ENCODE measurements at places on chromosomes 4 and X.

- no peak for DNase-seq
Measured at GRCh38 chr4:121098266-121098665, 25.9 kb upstream of the NDNF start.

- no peak for DNase-seq
Measured at GRCh38 chrX:16250296-16250695, 83.0 kb downstream of the MAGEB17 start.

- no peak for DNase-seq
Measured at GRCh38 chrX:132737743-132738142, 220.7 kb downstream of the HS6ST2 start.

DNA sequence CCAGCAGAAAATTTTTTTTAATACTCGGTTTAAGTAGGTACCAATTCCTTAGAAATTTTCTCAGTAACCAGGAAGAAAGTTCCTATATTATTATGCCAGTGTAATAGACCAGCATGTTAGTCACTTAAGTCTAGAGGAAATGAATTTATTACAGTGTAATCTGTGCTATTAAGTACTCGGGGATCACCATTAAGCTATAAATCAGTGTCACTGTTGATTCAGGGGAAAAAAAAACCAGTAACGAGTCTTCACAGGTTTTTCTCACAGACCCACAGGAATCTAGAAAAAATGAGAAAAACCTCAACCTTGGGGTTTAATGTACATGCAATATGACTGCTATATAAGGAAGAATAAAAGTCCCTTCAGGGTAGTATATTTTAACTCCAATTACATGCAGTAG, 138.3 kb upstream of the IL1RAPL2 start:
- DNase-seq: no peak

DNA sequence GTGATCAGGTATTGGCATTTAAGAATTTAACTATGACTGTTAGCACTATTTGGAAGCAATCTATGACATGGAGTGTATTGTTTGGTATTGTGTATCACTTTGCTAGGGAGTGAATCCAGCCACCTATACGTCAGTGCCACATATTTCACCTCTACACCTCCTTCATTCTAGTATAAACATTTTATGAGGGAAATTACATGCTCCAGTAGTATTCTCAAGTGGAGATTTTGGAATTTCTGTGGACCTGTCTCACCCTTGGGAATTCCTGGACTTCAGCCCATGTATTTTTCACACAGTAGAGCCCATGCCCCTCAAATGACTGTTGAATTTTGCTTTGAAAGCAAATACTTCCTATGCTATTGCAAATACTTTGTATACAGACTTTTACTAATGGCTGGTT, 11.3 kb downstream of the BST1 start:
- no peak for DNase-seq

GRCh38 chrX:106917830-106918500, 2.2 kb upstream of the CLDN2 start:
- no peak for DNase-seq

DNA sequence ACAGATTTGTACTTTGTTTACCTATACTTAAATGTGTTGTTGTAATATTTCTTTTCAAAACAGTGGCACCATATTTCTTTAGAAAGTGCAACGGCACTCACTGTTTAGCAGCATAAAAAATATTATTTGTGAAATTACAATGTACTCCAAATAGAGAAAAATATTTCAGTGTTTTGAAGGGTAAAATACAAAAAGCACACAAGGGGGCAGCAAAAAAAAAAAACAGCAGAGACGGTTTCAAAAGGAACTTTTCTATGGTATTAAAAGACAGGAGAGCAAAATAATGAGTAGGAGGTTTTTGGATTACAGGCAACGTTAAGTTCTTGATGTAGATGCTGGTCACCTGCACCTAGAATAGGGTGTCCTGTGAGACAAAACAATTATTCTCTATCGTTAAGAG, 2.0 kb downstream of the NUDT11 start:
- no peak for DNase-seq

DNA sequence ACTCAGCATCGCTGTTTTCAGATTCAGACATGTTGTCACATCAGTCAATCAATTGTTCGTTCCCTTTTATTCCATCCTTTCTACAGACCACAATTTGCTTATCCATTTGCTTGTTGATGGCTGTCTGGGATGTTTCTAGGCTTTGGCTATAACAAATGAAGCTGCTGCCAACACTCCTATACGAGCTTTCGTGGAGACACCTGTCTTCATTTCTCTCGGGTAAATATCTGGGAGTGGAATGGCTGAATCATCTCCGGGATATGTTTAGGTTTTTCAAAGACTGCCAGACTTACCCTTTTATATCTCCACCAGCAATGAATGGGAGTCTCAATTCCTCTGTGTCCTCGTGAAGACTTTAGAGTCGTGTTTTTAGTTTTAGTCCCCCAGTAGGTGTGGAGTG, 118.9 kb downstream of the SORCS2 start:
- no peak for DNase-seq

DNA sequence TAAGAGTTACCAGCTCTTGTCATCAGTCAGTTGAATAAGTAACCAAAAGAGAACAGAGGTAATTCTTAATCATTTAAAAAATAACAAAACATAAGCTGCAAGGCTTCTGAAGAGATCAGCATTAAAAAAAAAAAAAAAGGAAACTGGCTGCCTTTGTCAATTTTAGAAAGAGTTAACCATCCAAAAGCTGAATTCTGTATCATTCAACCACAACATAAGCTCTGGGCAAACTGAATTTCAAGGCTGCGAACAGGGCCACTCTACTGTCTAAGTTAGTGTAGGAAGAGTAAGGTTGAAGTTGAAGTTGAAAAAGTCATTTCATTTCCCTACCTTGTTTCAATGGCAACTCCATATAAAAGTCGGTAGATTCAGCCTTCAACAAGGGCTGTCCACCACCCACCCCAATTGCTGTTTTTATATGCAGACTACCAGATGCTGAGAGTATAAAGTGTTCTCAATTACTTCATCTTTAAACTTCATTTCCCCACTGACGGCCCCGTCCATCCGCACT, 1.1 kb upstream of the LIN54 start:
- DNase-seq: no peak

- DNase-seq: no peak
Measured at GRCh38 chrX:135114392-135114791, 5.9 kb downstream of the ETDB start.

- DNase-seq: no peak
Measured at GRCh38 chr4:145868637-145869409, 69.8 kb downstream of the ZNF827 start.

GRCh38 chr4:52852711-52853110, 9.4 kb upstream of the RASL11B start:
- no peak for DNase-seq

- DNase-seq: no peak
Measured at GRCh38 chr4:32890398-32890797, 2170.2 kb downstream of the PCDH7 start.

DNA sequence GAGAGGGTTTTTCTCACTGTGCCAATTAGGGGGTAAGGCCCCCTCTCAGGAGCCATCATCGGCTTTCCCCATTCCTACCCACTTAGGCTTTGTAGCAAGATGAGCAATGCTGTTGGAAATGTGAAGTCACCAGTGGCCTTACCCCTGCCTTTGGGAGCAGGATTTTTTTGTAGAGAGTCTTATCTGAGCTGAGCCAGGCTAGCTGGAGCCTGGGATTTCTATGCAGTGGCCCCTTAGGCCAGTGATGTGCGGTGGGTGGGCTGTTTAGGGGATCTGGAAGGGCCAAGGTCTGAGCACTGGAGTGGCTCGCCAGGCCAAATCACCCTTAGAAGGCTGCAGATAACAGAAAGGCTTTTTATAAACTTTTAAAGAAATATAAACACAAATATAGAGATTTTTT, 4.2 kb downstream of the CXorf65 start:
- peak; percentile 40 for DNase-seq

DNA sequence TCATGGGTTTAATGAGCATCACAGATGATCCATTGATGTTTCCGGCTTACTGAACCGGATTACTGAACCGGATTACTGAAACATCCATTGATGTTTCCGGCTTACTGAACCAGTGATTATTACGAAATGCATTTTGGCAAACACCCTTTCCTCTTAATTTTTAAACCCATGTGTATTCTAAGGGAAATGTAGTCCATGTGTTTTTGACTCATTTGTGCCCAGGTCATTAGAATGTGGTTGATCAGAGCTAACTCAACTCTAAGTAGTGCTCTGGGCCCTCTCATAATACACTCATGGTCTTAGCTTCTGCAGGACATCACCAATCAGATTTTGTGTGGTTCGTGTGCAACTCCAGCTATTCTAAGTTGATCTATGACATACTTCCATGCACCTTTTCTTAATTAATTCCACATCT, 141.6 kb downstream of the SPATA18 start:
- no peak for DNase-seq

DNA sequence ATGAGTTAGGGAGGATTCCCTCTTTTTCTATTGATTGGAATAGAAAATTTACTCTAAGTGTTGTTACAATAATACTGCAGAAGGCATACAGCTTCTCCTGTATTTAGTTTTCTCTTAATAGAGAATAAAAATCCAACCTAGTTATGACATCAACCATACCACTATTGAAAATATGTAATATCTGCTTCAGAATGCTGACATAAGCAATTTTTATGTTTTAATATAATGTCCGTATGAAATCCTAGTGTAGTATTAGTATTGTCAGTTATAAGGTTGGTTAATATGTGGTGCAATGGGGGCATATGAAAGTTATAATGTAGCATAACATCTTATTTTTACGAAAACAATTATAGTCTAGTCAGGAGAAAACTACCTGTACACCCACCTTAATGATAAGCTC, 68.2 kb downstream of the HEPH start:
- DNase-seq: no peak

DNA sequence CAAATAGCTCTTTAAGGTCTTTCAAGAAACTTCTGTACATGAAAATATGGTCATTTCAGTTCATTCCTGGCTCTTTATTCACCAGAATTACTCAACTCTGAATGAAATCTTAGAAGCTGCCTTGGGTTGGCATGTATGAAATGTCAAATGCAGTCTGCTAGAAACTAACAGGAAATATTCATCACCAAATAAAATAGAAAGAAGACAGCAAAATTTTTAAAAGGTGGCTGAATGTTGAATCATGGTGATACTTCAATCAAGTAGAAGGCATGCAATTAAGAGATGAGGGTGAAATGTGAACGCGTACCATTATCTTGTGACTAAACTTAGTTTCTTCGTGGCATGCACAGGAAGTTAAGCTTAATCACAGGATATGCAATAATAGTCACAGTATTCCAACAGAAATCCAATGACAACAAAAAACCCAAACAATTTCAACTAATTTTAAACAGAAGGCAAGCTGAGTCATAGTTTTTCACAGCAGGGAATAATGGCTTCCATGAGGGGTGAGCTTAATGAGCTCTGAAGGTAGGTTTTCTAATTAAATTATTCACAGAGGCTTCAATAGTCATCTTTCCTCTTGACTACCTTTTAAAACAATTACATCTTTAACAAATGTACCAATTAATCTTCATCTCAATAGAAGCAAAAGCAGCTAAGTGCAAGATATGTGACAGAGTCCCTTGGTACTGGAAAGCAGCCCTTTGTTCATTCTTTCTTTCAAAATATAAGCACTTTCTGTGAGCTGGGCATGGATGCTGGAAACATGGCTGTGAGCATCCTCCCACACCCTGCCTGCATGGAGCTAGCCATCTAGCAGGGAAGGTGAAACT, 44.5 kb downstream of the SCFD2 start:
- DNase-seq: no peak

DNA sequence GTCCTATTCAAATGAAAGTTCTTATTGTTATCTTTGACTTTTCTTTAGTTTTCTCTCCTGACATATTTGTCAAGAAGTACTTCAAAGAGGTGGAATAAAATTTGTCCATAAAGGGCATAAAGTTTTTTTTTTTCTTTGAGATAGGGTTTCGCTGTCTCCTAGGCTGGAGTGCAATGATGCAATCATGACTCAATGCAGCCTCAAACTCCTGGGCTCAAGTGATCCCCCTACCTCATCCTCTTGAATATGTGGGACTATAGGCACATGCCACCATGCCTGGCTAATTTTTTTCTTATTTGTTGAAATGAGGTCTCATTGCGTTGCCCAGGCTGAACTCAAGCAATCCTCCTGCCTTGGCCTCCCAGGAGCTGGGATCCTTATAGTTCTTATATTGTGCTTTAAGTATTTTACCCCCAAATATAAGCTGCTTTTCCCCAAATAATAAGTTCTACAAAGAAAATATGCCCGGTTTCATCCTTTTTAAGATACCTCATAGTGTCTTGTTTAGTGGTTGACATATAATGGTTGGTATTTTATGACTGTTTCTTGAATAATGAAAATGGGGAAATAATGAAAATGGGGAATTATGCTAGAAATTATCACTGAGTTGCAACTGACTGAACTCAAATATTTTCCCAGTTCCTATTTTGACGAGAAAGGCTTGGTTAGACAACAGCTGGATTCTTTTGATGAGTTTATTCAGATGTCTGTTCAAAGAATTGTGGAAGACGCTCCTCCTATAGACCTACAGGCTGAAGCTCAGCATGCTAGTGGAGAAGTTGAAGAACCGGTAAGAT, 11.6 kb downstream of the POLR2B start:
- DNase-seq: peak; percentile 21

GRCh38 chr4:147361726-147362125, 119.2 kb upstream of the EDNRA start:
- no peak for DNase-seq

- DNase-seq: no peak
Measured at GRCh38 chr4:139611391-139611790, 54.2 kb upstream of the MGST2 start.

- DNase-seq: no peak
Measured at GRCh38 chr4:53322696-53323095, 43.2 kb downstream of the SCFD2 start.

GRCh38 chr4:16783119-16783518, 115.3 kb downstream of the LDB2 start:
- DNase-seq: no peak

DNA sequence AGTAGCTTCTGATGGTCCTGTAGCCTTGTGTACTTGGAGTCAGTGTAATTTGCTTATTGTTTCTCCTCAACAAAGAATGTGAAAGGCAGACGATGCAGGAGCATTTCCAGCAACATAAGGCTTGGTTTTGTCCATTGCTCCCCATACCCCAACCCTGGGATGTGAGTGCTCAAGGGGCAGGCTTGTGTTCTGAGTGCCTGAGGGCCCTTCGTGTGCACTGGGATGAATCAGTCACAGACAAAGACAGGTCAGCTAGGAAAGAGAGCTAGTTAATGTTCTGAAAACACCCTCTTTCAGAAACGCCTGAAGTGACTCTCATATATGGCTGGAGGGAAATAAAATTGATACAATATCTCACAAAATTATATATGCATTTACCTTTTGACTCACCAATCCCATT, 59.1 kb downstream of the PRPS1 start:
- DNase-seq: no peak

DNA sequence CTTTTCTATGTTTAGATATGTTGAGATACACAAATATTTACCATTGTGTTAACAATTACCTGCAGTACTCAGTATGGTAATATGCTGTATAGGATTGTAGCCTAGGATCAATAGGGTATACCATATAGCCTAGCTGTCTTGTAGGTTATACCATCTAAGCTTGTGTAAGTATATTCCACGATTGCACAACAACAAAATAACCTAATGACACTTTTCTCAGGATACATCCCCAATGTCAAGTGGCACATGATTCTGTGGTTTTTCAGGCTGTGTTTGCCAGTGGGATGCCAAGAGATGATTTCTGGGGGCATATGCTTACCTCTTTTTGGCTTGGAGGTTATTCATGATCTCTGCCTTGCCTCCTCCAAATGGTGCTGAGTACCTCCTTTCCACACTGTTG, 247.2 kb upstream of the CENPE start:
- DNase-seq: no peak

All from erythroblast (primary cell).